ENCODE measurements at places on chromosomes 7 and 10.

GRCh38 chr7:18939771-18940592 is 177.5 kb downstream of the TWIST1 start:
- DNase-seq = no peak

DNA sequence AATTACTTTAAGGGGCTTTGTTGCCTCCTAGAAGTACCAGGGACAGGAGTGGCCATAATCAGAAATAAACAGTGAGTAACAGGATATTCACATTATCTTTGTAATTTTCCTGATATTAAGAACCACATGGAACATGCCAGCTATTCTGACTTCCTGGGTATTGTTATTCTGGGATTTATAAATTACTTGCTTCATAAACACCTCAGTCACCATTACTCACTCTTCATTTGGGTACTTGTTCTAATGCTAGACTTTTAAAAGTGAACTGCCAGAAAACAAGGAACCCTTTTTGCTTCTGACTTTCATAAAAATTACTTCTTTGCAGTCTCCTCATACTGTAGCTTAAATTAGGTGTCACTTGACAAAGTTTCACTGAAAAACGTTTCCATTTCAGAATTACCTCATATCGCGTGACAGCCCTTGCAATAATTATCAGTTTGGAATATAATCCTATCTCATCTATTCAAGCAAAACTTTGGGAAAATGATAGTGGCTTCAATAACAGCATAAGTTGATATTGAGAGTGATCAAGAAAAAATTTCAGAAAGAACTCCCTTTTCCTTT is 29.8 kb downstream of the CABCOCO1 start:
- no peak for DNase-seq

GRCh38 chr7:39631736-39632308 is 8.4 kb downstream of the RALA start:
- DNase-seq = no peak

DNA sequence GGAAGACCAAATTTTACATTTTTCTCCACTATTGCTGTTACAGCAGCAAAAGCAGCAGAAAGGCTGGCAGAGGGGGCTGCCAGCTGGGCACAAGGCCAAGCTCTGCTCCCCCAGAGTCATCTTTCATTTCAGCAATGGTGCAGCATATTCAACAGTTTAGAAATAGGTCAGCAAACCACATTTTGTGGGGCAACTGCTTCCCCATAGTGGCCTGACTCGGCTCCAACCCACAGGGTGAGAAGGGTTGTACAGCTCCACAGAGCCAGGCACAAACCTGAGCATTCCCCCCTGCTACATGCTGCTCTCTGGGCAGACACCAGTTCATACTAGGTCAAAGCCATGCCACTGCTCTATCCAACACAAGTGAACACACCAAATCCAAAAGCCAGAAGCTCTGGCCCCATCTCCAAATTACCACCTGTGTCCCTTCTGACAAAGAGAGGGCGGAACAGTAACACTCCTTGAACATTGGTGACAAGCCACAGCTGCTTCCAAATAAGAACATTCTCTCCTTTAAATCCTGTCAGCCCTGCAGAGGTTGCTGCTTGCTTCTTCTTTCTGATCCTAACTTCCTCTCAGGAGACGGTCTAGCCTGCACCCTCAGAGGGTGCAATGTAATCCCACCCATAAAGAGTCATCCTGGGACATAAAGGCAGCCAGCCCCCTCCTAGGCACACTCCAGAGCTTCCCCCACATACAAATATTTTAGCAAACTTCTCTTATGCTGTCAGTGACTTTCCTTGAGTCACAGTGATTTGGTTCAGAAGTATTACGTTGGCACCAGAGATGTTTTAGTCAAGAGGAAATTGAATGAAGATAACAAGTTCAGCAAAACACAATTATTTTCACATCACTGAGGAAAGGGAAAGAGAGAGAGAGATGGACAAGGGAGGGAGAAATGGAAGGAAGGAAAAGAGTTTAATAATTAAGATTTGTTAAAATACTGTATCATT is 39.0 kb upstream of the SLIT1 start:
- no peak for DNase-seq

DNA sequence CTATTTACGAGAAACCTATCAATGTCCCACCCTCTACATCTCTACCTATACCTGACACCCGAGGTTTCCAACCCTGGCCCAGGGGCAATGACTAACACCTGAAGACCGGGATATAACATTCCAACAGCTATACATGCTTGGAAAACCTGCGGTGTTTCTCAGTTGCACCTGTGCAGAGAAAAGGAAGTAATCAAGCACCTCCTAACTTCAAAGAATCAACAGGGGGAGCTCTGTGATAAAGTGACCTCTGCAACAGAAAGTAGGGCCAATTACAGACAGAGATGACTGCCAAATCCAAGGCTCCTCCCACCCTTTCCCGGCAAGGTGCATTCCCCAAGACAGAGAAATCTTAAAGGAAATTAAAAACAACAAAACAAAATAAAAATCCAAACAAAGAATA is 41.3 kb downstream of the CCDC6 start:
- DNase-seq = no peak

GRCh38 chr10:37860494-37861190 is 3.2 kb upstream of the ZNF248 start:
- no peak for DNase-seq

- DNase-seq = peak; percentile 27
Observed at GRCh38 chr7:151518105-151518946, 1.4 kb downstream of the RHEB start.

- no peak for DNase-seq
Observed at GRCh38 chr10:70777063-70777875, 7.9 kb downstream of the TBATA start.

DNA sequence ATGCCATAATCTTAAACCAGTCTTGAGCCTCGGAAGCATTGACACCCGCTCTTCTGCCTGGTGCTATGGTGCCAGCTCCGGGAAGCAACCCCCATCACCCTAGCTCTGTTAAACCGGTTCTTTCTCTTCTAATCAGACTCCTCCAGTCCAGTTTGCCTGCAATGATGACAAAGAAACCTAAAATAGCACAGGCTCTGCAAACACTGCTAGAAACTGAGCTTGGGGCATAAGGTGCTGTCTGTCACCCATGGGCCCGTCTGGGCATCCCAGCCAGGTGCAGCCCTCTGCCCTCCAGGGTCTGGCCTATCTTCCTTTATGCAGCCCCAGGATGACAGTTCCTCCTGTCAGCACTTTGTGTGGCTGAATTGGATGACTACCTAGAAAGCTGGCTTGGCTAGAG is 14.2 kb upstream of the CAMK2G start:
- DNase-seq = no peak

DNA sequence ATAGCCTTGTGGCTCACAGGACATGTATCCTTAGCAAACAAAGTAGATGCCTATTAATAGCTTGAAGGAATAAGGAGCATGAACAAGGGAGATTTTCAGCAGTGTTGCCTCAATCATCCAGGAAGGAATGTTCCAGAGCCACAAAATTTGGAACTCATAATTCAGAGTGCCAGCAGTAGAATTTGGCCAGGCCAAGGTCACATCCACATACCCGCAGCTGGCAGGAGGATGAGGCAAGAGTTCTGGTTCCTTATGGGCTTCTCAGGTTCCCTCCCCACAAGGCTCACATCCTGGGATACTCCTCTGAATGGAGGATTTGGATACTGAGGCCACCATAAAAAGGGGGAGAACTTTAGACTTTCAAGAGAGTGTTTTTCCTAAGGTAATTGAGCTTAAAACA is 45.8 kb downstream of the SUFU start:
- DNase-seq = no peak

DNA sequence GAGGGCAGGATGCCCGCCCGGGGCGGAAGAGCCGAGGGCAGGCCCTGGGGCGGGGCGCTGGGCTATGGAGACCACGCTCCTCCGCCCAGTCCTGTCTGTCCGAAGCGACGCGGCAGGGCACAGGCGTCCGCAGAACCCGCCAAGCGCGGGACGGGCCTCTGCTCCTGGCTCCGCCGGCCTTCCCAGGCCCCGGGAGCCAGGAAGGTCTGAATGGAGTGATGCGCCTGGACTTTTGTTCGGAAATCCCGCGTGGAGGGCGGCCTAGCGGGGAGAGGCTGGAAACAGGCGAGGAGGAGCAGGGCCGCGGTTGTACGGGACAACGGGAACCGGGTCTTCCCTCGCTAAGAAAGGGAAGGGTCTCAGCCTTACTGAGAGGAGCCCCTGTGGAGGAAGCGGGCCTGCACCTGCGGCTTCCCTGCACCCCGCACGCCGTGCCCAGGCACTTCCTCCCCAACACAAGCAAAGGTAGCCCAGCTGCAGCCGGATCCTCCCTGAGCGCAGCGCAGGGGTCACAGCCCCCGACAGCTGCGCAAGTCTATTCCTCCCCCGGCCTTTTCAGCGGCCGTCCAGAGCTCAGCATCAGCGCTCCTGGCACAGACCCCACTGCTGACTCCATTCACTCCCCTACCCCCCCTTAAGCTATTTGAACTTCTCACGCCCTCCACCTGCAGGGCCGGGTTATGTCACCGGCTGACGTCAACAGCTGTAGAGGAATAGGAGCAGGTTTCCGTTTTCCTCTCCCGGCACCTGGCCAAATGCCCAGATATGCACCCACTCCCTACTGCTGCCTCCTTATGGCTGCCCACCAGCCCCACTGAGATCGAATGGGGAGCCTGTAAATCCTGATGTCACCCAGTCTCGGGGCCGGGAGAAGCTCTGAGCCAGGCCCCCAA is 143.2 kb upstream of the RET start:
- no peak for DNase-seq
